GM10248 (cell line): ENCODE measurements at places on chromosomes 2 and 18.

DNA sequence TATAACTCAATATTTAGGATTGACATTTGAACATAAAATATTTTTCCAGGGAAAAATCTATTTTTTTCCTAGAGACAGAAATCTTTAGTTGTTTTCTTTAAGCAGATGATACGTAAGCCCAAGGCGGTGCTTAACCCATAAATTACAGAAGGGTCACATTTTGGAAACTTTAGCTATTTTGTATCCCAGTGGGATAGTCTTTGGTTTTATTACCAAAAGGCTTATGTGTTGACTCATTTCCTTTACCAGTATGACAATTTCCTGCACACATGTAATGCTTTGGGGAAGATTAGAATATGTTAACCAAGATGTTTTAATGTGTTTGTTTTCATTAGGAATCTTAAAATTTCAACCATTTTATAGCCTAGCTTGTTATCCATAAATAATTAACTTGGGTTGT lies 24.8 kb downstream of the DYNC1I2 start:
- no peak for DNase-seq

- DNase-seq: no peak
Measured at GRCh38 chr2:218425531-218425930, 6.6 kb downstream of the VIL1 start.

DNA sequence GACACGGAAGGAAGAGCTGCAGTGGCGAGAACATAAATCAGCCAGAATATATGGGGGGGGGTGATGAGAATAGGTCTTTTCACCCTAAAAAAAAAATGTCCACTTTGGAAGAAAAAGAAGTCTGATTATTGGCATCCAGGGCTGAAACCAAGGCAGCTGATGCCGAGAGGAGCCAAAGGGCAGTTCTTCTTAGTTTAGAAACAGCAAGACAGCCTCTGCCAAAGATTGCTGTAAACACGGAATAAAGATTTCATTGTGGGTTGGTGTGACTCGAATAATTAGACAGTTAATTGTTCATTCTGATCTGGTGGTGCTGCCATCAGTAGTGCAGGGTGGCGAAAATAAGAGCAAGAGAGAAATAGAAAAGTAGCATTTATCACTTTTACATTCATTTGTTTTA lies 3.5 kb downstream of the CDH20 start:
- DNase-seq: no peak

DNA sequence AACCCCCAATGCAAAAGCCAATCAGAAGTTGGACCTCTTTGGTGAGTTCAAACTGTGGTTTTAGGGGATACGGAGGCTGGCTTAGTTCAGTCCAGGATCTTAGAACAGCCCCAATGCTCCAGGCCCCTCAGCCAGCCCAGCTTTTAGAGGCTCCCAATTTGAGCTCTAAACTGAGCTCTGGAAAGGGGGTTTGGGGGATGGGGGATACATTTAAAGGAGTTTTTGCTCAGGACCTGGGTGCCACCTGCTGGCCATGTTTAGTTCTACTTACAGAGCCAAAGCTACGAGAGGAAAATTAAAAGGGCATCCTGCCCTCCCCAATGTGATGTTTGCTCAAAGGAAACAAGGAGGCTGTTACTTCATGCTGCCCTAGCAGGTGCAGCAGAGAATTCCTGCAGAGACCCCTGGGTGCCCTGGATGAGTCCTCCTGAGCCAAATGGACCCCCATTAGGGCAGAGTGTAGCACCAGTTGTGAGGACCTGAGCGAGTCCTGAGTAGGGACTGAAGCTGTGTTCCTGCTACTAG lies 15.9 kb upstream of the TMEM214 start:
- peak; percentile 68 for DNase-seq

GRCh38 chr18:61261870-61262269 lies 71.4 kb upstream of the CDH20 start:
- DNase-seq: no peak

DNA sequence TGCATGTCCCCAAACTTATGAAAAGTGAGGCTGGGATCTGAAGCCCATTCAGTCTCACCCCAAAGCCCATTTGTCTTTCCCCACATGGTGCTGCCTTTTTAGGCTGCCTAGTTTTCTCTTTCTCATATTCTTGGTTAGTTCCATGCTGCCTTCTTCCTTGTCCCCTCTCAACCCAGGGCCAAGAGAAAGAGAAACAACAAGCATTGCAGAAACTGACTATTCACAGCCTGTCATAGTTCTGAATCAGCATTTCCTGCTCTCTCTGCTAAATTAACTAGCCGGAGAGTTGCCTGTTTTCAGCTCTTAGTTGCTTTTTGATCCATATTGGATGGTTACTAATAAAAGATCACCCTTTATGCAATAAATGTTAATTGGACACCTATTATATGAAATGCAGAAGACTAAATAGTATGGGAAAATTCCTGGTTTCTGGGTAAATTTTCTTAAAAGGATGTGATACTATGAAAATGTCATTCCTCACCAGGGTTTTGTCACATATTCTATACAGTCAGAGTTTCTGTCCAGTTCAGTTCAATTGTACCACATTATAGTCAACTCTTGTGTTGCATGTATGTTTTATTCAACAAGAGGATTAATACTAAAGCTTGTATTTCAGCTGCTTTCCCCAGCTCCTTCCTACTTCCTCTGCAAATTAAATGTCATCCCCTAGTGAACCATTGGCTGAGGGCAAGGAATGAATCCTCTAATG lies 246.5 kb downstream of the GALR1 start:
- DNase-seq: no peak

DNA sequence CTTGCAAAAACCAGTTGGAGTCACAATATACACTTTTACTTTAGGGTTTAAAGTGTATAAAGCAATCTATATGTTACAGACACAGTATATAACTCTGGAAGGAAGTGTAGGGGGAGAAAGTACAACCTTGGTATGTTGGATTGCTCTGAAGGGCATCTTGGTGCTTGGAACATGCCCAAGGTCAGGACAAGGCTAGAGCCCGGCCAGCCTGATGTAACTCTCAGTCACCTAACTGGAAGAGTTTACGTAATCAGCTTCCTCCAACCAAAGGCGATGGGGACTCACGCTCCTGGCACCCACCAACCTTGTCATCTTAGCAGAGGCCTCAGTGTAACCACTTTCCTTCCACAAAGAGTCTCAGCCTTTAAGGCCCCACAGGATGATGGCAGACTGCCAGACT lies 181.1 kb upstream of the ACAA2 start:
- no peak for DNase-seq

DNA sequence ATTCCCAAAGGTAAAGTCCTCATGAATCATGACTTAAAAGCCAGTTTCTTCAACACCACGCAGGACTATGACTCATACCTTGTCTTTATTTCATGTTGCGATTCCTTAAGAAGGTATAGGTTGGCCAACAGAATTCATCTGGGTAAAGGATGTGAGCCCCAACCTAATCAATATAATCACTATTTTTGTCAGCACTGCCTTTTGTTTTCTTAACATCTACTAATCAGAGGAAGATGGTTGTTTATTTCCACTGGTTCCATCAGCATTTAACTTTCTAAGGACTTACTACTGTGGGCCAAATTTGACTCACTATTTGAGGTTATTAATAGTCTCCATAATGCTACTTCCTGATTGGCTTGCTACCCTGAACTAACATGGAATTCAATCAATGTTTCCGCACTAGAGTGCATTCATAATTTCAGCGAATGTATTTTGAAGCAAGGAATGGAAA lies 78.6 kb downstream of the SCG2 start:
- DNase-seq: no peak

DNA sequence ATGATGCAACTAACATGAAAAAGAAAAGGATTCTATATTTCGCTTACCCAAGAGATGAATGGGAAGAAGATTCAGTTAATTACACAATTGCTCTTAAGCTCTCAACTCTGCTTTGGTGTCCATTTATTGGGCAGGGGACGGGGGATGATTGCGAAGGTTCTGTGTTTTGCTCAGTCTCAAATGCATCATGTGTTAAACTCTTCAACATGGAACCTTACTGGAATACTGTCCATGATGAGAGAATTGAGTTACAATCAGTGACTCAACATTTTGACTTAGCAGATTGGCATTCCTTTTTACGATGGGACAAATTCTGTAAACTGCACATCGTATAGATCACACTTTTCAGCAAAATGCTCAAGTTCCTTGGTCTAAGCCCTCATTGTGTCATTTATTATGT lies 135.6 kb downstream of the RBMS1 start:
- no peak for DNase-seq

DNA sequence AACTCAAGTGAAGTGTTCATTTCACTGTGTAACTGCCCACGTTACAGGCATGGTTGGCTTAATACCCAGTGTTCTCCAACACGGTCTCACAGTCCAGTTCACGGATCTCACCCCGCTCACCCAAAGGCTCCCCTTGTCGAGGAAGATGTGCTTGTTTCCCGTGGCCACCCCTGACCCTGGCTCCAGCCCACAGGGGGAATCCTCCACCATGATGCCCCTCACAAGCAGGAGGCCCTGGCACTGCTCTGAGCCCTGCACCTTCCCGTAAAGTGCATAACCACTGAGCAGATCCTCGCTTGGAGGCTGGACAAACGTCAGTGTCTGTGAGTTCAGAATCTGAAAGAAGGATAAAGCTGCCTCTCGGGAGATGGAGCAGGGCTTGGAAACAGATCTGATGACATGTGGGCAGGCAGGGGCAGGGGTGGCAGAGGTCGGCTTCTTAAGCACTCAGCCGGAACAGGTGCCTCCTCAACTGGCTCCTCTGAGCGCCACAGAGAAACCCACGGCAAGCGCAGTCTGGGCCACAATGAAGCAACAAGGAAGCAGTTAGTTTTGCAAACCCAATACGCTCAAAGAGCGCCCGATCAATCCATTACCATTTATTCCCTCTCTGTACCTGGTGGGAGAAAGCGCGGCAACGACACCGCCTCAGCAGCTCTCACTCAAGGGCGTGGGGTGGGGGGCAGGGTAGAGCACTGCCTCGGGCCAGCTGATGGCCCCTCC lies 17.6 kb downstream of the HDAC4 start:
- no peak for DNase-seq

DNA sequence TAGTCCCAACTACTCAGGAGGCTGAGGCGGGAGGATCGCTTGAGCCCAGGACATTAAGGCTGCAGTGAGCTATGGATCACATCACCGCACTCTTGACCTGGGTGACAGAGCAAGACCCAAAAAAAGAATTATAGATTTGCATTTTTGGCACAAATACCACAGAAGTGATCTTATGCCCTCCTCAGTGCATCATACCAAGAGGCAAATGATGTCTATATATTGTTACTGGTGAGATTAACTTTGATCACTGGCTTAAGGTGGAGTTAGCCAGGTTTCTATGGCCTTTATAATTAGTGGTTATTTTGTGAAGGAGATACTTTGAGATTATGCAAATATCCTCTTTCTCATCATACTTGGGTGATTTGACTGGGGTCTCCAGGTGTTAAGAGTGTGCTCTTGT lies 22.1 kb upstream of the CATIP start:
- DNase-seq: no peak

GRCh38 chr2:225932811-225933413 lies 533.4 kb downstream of the NYAP2 start:
- no peak for DNase-seq

GRCh38 chr18:59505356-59505755 lies 146.3 kb upstream of the LMAN1 start:
- no peak for DNase-seq

DNA sequence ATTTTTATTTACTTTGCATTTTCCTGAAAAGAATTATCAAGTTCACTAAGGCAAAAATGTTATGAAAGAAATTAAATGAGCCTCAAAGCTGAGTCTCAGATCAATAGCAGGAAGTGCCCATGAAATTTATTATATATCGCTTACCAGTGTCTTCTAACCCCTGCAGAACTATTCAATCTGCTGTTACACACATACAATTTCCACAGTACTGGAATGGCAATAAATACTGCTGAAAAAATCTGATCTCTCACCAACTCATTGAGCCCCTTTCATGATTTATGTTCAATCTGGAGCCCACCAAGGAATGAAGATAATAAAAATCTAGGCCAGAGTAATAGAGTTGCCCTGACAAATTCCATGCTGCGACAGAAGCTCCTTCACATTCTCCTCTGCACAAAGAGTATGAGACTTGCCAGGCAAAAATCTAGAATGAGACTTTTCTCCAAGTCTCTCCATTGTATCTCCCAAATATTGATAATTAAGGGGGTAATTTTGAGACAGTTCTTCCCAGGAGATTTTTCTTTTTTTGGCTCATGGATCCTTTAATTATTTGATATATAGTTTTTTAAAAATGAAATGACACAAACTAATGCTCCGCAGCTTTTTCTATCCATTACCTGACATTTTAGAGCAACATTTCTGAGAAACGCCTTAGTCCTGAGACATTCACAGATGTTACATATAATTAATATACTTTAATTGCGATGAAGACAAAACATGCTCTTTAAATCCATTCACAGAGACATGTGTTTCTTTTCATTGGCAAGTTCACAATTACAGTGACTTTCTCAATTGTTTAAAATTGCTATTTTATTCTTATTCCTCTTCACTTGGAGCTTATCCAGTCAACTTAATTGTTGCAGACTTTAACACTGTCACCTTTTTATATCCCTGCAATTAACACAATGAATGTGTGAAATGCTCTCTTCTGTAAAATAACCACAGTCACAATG lies 1020.4 kb downstream of the CBLN2 start:
- DNase-seq: no peak

GRCh38 chr2:990970-991369 lies 40.3 kb downstream of the SNTG2 start:
- no peak for DNase-seq

GRCh38 chr2:212711856-212712255 lies 173.3 kb upstream of the ERBB4 start:
- DNase-seq: no peak

- no peak for DNase-seq
Measured at GRCh38 chr2:100042562-100042961, 99.8 kb downstream of the AFF3 start.

DNA sequence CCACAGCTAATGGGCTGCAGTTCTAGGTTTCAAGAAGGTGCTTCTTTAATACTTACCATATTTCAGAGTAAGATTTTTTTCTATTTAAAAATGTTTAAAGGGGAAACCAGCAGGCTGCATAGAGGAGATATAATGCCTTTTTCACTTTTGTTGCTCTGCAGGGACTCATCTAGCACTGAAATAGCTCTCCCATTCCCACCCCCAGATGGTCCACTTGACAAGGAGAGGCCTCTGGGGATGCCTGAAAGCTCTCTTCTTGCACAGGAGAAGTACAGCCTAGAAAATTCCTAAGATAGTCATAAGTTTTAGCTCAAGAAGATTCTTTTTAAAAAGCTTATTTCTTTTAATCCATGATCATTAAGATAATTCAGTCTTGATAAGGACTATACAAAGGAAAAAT lies 126.4 kb downstream of the CDH2 start:
- DNase-seq: no peak

DNA sequence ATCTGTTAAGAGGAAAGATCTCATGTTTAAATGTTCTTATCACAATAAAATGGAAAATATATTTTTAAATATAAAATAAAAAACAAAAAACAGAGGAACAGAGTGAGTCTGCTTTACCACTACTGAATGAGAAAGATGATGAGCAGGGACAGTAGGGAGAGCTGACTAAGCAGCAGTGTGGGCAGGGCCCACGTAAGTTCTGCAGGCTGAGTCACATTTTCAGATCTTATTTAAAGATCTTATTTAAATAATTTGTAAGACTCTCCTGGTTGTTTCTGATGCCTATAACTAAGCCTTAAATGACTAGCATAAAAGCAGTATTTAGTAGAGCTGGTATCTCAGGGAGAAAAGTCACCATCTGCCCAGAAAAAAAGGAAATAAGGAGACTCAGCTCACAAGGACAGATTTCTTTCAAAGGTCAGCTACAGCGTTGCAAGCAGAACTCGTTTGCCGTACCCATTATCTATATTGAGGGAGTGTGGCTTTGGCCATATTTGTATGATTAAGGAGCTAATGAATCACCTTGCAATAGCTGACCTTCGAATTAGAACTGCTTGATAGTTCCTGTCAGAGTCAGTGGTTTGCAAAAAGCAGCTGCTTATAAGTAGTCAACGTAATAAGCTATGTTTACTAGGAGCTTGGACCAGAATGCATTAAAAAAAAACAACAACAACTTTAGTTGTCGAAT lies 322.1 kb upstream of the CHAC2 start:
- DNase-seq: no peak
